Nucleus accumbens (tissue), 56 donors: ENCODE measurements at places on chromosomes 1 and 21.

DNA sequence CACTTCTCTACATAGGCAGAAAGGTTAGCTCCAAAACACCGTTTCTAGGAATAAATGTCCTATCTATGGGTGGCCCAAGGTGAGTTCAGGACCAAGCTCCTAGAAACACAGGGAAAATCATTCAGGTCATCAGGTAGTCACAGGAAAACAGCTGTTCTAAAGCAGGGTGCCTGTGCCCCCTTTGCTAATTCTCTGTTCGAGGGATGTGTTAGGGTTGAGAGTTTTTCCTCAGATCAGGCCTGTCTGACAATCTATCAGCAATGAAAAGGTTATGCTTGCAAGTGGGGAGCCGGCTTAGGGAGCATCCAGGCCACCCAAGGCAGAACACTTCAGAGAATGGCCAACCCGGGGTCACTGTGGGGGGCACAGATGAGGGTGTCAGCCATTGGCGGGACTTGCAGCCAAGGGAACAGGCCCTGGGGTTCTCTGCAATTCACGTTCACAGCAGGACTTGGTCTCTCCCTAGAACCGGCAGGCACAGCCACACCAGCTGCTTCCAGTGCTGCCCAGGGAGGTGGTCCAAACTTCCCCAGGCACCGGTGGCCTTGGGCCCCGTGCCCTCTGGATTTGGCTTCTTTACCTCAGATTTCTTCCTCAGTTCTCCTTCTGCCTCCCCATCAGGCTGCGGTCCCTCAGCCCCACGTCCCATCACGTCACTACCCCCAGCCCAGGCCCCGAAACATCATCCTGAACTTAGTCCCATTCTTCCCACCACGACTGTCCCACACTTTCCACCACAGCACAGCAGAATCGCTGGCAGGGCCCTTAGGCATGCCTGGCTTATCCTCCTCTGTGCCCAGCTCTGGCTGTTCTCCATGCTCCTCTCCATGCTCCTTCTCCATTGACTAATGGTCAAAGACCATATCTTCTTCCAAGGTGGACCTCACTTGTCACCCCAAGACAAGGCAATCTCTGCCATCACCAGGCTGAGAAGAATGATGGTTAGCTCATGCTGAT, 11.0 kb downstream of the CD2 start:
- no peak for DNase-seq

DNA sequence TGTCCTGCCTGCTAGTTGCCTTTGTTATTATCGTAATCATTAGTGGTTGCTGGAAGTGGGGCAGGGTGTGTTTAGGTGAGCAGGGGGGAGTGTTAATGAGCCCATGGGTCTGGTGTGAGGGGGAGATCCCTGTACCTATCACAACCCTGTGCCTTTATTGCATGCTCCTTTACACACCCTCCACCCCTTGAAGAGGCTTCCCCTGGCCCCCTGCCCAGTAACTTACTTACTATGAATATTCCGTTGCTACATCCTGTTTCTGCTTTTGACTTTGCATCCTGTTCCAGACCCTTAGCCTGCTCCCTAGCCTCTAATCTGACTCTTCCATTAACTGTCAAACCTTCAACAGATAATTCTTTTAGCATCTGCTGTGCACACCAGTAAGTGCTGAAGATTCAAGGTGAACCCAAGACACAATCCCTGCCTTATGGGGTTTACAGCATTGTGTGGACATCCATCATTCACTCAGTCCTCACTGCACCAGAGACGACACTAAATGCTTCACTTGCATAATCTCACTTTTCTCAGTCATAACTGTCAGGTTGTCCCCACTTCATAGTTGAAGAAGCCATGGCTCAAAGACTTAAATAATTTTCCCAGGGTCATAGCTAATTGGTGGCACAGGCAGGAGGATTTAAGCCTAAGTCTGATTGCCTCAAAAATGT, 47.9 kb downstream of the CDC7 start:
- DNase-seq, result no peak

GRCh38 chr21:45767071-45768006, 123.8 kb downstream of the PCBP3 start:
- DNase-seq, result no peak

- no peak for DNase-seq
These were observed 24.2 kb downstream of the IL23R start for GRCh38 chr1:67190410-67190809.

DNA sequence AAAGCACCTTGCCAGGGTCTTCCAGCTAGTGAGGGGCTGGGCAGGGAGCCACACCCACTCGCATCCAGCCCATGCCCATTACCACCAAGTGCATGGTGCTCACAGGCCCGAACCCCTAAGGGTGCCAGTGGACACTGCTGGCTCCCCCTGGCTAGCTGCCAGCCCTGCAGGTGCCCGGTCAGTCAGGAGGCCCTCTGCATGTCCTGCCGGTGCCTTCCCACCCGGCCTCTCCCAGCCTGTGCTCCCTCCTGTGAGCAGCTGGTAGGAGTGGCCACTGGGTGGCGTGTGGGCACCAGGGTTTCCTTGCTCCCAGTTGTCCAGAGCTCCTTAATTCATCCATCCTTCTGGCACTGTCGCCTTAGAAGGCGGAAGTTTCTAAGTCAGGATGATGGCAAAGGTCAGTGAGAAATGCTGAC, 33.4 kb downstream of the QSOX1 start:
- no peak for DNase-seq

DNA sequence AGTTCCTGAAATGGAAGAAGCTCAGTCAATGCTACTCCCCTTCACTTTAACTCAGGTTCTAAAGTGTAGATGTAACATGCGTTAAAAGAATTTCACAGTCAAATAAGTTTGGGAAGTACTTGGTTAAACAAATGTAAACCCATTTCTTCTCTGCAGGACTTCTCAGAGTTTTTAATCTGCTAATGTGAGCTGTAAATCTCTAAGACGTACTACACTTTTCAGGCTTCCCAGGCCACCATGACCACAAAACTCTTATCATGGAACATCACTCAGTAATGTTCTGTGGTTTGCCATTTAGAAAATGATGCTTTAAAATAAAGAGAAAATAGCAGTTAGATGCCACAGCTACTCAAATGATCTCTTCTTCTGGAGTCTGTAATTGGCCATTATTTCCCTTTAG, 104.3 kb downstream of the HHIPL2 start:
- no peak for DNase-seq

GRCh38 chr1:31746687-31747086, 17.5 kb downstream of the ADGRB2 start:
- DNase-seq, result no peak

- DNase-seq, result no peak
These were observed 26.9 kb upstream of the ACTL8 start for GRCh38 chr1:17728123-17728712.

DNA sequence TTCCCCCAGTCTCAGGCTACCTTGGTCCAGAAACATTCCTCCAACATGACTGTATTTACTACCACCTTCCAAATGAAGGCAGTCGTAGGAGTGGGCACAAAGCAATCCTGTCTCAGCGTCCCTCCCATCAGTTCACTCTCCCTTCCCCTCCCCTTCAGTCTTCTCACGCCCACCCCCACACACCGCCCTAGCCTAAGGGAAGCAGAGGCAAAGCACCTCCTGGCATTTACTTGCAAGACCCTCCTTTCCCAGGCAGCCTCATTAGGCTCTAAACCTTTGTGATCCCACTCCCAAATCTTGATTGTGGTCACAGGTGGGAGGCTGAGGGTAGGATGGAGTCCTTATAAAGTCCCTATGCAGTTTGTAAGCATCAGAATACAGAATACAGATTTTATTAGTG, 23.9 kb upstream of the LPAR3 start:
- no peak for DNase-seq

GRCh38 chr21:29808153-29808552, 131.6 kb downstream of the GRIK1 start:
- DNase-seq, result no peak

- no peak for DNase-seq
These were observed 179.2 kb upstream of the FMN2 start for GRCh38 chr1:239912471-239912870.

GRCh38 chr1:161119092-161119903, 1.4 kb downstream of the NIT1 start:
- DNase-seq, result no peak

DNA sequence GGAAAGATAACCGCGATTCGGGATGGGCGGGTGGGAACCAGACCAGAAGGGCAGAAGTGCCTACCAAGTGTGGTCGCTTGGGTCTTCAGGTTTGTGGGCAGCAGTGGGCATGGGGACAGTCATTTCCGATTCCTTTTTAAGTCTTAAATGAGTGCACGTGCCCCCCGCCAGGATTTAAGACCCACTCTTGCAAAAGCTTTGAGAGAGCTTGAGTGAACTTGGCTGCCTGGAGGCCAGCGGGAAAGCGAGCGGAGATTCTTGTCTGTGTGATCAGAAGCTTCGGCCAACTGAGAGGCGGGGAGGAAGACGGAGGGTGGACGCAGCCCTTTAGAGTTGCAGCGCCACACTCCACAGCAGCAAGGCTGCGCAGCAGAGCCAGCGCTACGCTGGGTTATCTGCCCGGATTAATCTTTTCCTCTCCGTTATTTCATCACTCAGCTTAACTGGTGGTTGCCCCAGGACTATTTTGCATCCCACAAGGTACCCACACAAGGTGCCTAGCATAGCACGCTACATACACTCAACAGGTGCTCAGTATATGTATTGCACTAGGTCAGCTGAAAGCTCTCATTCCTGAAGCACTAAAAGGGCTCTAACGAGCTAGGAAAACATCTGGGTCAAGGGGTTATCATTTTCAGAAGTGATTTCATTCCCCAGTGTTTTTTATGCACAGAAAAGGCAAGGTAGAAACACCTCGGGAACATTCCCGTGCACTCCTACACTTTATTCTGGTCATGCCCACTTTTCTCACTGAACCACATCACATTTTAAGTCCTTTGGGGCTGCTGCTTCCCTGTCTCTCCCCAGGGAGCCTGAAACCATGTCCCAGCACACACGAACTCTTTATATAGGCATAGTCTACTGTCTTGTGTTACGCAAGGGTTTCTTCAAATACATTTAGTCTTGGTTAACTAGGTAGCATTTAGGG, 1.5 kb upstream of the BATF3 start:
- no peak for DNase-seq

- no peak for DNase-seq
These were observed 522.5 kb downstream of the PTPRC start for GRCh38 chr1:199161319-199161680.

DNA sequence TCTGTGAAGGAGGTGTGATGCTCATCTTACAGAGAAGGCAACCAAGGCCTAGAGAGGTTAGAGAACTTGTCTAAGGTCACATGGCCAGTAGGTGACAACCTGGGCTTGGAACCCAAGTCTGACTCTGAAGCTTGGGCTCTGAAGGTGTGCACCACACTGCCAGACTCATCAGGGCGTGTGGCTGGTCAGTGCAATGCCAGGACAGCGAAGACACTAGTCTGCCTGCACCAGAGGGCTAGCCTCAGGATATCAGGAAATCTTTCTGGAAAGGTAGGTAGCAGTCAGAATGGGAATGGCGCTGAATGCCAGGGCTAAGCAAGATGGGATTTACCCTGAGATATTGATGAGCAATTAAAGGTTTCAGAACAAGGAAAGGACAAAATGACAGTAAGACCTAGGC, 34.9 kb downstream of the ELK4 start:
- no peak for DNase-seq

- peak; percentile 5 for DNase-seq
These were observed 4.4 kb downstream of the RASAL2 start for GRCh38 chr1:178098262-178098661.

GRCh38 chr1:180042988-180043622, 88.5 kb downstream of the CEP350 start:
- no peak for DNase-seq

- DNase-seq, result no peak
These were observed 4.1 kb upstream of the REG4 start for GRCh38 chr1:119815361-119815760.

DNA sequence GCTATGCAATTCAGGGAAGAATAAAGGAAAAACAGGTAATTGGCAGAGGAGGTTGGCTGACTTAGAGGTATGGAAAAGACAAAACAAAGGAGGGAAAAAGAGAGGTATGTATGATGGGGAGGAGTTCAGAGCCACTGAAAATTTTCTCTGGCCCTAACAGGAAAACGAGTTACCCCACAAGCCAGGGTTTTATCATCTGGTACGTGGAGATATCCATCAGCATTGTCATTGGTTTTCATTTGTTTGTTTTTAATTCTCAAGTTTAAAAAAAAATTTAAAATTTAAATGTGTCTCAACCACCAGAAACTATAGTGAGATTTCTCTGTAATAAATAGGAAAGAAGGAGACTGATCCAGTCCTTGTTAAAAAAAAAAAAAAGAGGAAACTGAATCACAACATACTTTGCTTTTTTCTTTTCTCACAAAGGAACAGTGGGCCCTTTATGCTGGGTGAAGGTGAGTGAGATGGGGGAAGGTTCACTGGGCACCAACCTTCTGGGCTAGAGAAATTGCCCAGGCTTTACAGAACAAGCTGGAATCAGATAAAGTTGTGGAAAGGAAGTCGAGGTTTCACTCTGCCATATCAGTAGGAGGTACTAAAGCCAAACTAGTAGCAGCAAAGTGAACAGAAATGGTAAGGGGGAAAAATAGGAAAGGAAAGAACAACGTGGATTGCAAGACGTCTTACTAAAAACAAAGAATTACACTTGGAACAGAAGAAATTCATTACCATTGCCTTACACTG, 2.7 kb downstream of the IFNAR2 start:
- no peak for DNase-seq

GRCh38 chr1:9855186-9855585, 31.4 kb upstream of the CLSTN1 start:
- no peak for DNase-seq

GRCh38 chr1:200925831-200926230, 31.1 kb downstream of the INAVA start:
- no peak for DNase-seq

GRCh38 chr1:17207540-17207939, 2.6 kb downstream of the PADI1 start:
- peak; percentile 27 for DNase-seq

DNA sequence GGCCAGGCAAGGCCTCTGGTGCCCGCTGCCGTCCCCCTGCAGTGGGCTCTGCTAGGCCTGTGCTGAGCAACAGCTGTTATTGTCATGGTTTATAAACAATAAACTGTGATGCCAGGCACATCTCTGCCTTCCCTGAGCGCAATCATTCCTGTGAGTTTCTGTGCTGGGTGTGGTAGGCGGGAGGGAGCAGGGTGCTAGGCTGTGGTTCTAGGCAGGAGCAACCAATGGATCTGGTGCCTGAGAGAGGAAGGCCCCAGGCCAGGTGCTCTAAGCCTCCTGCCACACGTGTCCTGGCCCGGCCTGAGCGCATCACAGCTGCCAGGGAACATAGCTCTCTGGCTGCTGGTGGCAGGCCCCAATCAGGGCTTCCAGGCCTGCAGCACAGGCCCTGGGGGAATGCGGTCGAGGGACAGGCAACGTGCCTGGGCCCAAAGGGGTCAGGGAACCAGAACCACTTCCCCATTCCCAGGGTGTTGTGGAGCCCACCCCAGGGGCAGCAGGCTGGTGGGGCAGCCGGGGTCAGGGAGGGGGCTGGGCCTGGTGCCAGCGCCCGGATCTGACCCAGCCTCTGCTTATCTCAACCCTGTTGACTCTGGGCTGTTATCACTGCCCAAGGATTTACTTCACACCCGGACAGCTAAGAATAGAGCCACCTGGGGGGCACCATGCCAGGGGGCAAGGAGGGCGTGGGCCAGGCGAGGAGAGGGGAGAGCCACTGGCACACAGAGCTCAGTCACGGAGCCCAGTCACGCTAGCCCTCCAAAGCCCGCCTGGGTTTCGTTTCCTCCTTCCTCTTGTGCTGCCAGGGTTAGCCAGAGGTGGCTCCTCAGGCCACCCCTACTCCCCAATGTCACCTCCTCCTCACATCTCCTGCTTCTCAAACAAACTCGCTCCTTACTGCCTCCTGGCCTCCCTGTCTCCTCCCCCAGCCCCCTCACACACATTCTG, 11.5 kb downstream of the TRIM46 start:
- DNase-seq, result no peak
